ENCODE measurements at places on chromosomes 4 and X.

GRCh38 chr4:689723-690122 is 772 bp upstream of the SLC49A3 start:
- no peak for DNase-seq

- DNase-seq: no peak
Measured at GRCh38 chr4:160175064-160175643, 1072.3 kb downstream of the RAPGEF2 start.

DNA sequence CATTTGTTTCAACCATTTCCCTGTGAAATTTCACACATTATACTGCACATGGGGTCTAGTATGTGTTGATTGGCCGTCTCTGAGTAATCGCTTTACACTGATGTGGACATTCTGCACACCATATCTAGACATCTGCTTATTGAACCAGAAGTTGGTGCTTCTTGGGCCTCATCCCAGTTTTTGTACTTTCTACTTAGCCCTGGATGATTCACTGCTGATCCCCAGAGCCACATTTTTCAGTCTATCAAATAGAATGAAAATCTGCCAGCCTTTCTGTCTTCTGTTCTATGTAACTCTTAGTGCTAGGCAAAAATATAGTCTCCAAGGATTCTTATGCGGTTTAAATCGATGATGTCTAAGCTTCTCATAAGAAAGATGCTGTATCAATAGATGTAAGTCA is 40.5 kb upstream of the RELL1 start:
- no peak for DNase-seq

GRCh38 chrX:11367609-11368430 is 74.6 kb downstream of the AMELX start:
- DNase-seq: peak; percentile 54

GRCh38 chr4:122894827-122895226 is 27.6 kb downstream of the NUDT6 start:
- DNase-seq: no peak

- DNase-seq: no peak
Measured at GRCh38 chr4:75892508-75892907, 9.7 kb downstream of the PPEF2 start.

- DNase-seq: no peak
Measured at GRCh38 chrX:75784680-75785491, at the start of gene MAGEE2. Gene MAGEE2, minus strand, starts transcription at chrX:75785254. Its CDS starts 203 bp downstream, at chrX:75785051.

GRCh38 chrX:31572360-31572759 is 500.5 kb upstream of the FTHL17 start:
- DNase-seq: peak; percentile 67

GRCh38 chrX:29082558-29082957 is 495.3 kb downstream of the IL1RAPL1 start:
- DNase-seq: no peak

DNA sequence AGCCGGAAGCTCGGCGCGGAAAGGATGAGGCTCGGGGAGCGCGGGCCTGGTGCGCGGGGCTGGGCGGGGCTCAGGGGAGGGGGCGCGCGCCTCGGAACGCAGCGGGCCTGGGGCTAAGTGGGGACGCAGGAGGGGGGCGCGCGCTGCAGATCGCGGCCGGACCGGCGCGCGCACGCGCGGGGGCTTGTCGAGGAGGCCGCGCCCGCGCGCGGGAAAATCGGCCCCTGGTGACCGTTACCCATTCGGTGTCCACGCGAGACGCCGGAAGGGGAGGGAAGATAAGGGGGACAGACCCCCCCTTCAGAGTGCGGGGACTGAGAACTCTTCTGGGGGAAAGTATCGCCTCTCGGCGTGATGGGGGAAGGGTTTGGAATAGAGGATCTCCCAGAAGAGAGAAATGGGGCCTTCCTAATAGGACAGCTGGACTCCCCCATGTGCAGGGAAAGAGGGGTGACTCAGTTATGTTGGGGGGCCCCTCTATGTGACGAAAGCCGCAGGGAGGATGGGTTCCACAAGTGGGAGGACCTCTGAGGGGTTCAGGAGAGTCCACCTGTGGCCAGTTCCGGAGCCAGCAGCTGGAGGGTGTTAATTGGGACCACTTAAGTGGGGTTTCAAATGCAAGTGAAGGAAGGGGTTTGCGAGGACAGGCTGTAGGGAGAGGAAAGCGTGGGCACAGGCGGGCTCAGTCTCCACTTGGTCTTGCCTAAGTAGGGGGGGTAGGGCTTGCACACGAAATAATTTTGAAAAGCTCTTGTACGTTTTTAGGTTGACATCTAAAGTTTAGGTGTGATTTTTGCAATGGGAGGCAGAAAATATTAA is 584 bp downstream of the SUV39H1 start:
- DNase-seq: peak; percentile 54

DNA sequence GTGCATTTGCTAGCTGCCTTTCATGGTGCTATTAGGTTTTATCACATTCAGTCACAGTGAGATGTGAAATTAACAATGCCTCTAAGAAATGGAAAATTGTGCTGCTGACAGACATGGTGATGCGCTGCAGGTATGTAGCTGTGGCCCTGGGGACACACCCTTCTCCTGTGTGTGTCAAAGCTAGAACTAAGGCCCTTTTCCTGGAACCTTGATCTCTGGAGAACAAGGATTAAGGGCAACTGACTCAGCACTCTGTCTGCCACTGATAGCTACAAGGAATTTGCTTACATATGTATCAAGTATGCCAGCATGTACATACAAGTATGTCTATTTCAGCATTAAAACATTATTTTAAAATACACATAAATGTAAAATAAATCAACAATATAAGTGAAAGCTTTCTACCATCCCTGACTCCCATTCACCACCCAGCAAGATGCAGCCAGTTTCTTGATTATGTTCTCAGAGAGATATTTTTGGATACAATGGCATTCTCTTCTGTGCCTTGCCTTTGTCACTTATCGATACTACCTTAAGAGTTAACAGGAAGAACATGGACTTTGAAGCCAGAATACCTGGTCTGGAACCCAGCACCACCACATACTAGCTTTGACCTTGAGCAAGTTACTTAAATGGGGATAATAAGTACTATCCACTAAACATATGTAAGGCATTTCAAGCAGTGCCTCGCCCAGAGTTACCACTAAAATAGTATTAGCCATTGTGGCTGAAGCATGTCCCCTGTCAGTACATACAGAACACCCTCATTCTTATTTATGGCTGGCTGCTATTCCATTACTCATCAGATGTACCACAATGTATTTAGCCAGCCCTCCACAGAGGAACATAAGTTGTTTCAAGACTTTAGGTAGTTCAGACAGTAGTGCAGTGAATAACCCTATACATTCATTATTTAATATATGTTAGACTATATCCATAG is 68.5 kb downstream of the NPNT start:
- DNase-seq: peak; percentile 23

GRCh38 chrX:45743906-45744625 is 543.4 kb upstream of the DIPK2B start:
- no peak for DNase-seq

GRCh38 chr4:3248811-3249661 is at the start of gene MSANTD1:
Gene MSANTD1, plus strand, starts transcription at chr4:3249159. Its CDS starts 64 bp downstream, at chr4:3249223.
- peak; percentile 54 for DNase-seq

- no peak for DNase-seq
Measured at GRCh38 chr4:89572224-89572858, 264.6 kb downstream of the SNCA start.

GRCh38 chr4:122798101-122798500 is 28.5 kb upstream of the FGF2 start:
- peak; percentile 97 for DNase-seq

- peak; percentile 79 for DNase-seq
Measured at GRCh38 chr4:5812506-5813229, 80.2 kb downstream of the CRMP1 start.

GRCh38 chr4:87697272-87697671 is 47.2 kb downstream of the DMP1 start:
- no peak for DNase-seq

DNA sequence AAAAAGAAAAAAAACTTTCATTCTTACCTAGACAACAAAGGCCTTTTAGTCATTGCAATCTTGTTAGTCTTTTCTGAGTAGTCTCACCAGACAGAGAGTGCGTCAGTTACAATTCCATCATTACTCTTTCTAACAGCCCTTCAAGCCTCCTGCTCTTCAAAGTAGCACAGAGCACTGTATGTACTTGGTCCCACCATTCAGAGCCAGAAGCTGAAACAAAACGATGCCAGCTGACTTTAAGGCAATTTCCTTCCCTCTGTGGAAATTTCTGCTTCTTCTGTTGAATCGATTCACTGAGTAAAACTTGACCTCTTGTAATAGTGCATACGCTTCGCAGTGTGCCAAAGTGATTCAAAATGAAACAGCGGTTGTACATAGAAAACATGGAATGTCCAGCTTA is 57.7 kb upstream of the TENM3 start:
- DNase-seq: peak; percentile 17

GRCh38 chr4:168656055-168656660 is 159.3 kb downstream of the PALLD start:
- peak; percentile 84 for DNase-seq

- no peak for DNase-seq
Measured at GRCh38 chr4:178937130-178937529, 1494.9 kb upstream of the AGA start.

DNA sequence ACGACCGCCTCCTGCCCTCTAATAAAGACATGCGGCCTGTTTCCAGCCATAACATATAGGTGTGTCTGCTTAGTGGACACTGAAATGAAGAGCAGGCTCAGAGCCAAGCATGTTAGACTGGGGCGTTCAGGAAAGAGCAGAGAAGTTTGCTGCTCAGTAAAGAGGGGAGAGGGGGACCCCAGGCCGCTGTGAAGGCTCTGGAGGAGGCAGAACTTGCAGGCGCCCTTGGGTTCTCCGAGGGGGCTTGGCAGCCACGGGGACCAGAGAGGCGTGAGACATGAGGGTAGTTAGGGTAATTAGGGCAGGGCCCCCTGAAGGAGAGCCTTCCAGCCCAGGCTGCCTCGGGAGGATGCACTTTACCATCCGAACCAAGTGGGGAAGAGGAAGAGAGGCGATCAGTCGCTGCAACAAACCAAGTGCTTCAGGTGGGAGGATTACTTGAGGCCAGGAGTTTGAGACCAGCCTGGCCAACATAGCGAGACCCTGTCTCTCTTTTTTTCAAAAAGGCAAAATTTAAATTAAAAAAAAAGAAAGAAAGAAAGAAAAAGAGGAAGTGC is 46.6 kb upstream of the CDKN2AIP start:
- no peak for DNase-seq

GRCh38 chr4:52976523-52977230 is 114.6 kb downstream of the RASL11B start:
- DNase-seq: no peak

GRCh38 chr4:3742610-3743009 is 23.6 kb upstream of the ADRA2C start:
- DNase-seq: no peak

DNA sequence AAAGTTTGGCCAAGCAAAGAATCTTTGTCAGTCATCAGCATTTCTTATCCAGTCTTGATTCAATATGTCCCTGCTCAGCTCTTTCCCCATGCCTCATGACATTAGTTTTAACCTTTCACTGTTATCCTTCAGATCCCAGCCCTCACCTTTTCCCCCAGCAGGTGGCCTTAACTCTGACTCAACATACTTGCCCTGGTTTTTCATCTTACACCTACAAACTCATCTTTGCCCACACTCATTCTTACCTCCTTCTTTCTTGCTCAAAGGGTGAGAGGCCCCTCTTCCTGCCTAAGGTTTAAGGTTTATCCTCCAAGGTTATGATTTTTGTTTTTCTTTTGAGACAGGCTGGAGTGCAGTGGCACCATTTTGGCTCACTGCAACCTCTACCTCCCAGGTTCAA is 10.6 kb upstream of the ANXA5 start:
- no peak for DNase-seq

- no peak for DNase-seq
Measured at GRCh38 chr4:130486186-130486585, 1390.2 kb downstream of the C4orf33 start.

GRCh38 chr4:152690706-152691651 is 11.2 kb upstream of the TMEM154 start:
- no peak for DNase-seq

GRCh38 chr4:164768516-164768915 is 14.6 kb downstream of the SMIM31 start:
- DNase-seq: peak; percentile 1

DNA sequence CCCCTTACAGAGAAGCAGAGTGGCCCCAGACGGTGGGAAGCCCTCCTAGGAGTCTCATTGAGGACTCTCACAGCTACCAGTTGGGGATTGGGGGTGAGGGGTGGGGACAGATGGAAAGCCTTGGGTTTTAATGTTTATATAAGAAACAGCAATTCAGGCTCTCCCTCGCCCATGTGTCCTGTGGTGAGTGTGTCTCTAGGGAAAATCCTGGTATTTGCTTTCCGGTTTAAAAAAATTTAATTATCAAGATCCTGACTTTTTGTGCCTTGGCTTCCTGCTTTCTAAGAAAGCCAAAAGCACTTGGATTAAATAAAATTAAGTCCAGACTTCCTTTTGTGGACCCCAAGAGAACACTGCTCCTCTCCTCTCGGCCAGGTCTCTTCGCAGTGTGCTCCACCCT is 93.8 kb downstream of the SOWAHB start:
- DNase-seq: peak; percentile 66

DNA sequence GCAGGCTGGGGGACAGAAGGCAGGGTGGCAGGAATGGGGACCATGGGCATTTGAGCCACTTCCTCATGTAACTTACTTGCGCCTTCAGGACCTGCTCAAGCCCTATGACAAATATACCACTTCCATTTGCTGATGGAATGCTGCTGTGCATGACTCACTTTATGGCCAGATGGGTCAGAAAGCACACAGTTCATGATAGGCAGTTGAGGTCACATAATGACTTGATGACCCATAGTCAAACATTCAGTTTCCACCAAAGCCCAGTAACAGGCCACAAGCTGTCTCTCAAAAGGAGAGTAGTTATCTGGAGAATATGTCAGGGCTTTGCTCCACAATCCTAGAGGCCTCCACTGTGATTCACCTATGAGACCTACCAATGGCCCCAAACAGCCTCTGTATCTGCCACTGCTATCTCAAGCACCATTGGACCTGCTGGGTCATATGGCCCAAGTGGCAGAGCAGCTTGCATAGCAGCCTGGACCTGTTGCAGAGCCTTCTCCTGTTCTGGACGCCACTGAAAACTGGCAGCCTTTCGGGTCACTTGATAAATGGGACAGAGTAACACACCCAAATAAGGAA is 5.3 kb upstream of the PAPSS1 start:
- peak; percentile 71 for DNase-seq

GRCh38 chr4:64584981-64585557 is 175.8 kb upstream of the TECRL start:
- DNase-seq: peak; percentile 25

GRCh38 chr4:176262243-176262642 is 6.8 kb downstream of the ASB5 start:
- DNase-seq: no peak

GRCh38 chrX:106499473-106499872 is 112.3 kb upstream of the RADX start:
- DNase-seq: no peak

- peak; percentile 56 for DNase-seq
Measured at GRCh38 chr4:138259271-138259670, 17.1 kb upstream of the SLC7A11 start.

- no peak for DNase-seq
Measured at GRCh38 chr4:47500776-47501175, 15.7 kb downstream of the ATP10D start.

Measured in EH (cell line).